Smooth muscle cell of the coronary artery (primary cell): ENCODE measurements at places on chromosomes 3 and 15. TPM values are rescaled to one million over a fixed set of nuclear protein-coding genes. Genes with fewer than 3 reads are reported as not detected.

The TNIK gene
- total RNA-seq: 23.2 and 27.4 TPM in 2 replicates

The KLHL18 gene
- total RNA-seq: 18.3 and 30.9 TPM in 2 replicates

The ANKUB1 gene
- total RNA-seq: not detected in 2 replicates

The CHAC1 gene
- 5.7 and 31.8 TPM in 2 replicates for total RNA-seq

The RAP2B gene
- total RNA-seq: 19.0 and 38.8 TPM in 2 replicates

The CIB2 gene
- total RNA-seq: 1.4 and 3.2 TPM in 2 replicates
